SW 1271 (cell line): ENCODE measurements at places on chromosomes 13 and 19.
A peak's percentile ranks its signal among the peaks of the same experiment; 100 is the strongest.

DNA sequence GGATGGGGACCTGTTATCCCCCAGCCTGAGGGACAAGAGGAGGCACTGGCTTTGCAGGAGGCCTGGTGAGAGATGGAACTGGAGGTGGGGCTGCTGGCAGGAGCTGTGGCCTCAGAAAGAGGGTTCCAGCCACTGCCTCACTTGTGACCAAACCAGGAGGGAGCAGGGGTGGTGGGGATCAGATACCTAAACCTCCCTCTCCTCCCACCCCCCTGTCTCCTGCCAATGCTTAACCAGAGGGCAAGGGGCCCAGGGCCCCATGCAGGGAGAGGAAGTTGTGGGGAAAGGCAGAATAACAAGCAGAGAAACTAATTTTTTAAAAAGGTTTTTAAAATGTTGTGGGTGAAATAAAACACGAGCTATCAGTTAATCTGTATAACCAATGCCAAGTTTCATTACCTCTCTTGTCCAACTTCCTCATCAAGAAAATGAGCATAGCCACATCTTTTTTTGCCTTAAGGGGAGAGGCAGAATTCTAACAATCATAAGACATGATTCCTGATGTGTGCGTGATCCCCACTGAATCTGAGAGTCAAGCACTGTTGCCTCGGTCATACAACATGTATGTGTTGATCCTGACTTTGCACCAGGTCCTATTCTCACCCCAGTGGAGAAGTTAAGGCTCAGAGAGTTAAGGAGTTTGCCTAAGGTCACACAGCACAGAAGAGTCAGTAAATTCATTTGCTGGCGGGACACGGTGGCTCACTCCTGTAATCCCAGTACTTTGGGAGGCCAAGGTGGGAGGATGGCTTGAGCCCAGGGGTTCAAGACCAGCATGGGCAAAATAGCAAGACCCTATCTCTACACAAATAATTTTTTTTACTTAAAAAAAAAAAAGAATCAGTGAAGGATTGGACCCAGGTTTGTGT, 12.9 kb downstream of the FXYD5 start:
- no peak for DNase-seq

DNA sequence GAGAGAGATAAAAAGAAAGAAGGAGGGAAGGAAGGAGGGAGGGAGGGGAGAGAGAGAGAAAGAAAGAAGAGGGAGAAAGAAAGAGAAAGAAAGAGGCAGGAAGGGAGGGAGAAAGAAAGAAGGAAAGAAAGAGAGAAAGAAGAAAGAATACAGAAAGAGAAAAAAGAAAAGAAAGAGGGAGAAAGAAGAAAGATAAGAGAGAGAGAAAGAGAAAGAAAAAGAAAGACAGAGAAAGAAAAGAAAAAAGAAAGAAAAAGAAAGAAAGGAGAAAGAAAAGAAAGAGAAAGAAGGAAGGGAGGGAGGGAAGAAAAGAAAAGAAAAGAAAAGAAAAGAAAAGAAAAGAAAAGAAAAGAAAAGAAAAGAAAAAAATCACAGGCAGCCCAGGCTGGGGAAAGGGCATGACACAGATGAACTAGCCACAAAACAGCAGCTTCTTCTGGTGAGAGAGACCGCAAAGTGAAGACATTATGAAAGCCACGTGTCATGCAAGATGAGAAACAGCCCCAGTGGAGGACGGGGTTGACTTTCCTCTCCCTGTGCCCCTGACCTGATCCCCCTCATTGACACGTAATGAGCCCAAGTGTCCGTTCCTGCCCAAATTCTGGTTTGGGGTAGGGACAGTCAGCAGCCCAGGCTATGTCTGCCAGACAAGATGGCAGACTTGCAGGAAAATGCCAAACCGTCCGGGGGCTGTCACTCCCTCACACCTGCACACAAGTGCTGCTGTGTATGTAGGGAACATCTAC, 102.1 kb downstream of the INSR start:
- DNase-seq = no peak

DNA sequence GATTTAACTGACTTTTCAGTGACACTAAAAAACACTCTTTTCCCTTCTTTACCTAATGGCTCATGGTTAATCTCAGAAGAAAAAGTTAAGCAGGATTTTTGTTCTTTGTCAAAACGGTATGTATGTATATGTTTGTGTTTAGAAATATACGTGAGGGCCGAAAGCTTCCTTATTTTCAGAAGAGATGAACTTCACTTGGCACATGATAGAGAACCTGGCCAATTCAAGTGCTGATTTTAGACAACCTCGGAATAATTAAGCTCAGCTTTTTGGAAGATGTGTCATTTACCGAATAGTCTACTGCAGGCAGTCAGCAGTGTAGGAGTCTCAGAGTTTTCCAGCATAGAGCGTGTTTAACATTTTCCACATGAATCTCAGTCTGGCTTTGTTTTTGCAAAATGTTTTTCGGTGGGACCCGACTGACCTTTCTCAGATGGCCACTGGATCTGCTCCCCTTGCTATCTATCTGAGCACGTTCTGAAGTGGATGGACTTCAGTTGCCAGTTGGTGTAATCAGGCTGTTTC, 4.6 kb downstream of the RNASEH2B start:
- DNase-seq = no peak

DNA sequence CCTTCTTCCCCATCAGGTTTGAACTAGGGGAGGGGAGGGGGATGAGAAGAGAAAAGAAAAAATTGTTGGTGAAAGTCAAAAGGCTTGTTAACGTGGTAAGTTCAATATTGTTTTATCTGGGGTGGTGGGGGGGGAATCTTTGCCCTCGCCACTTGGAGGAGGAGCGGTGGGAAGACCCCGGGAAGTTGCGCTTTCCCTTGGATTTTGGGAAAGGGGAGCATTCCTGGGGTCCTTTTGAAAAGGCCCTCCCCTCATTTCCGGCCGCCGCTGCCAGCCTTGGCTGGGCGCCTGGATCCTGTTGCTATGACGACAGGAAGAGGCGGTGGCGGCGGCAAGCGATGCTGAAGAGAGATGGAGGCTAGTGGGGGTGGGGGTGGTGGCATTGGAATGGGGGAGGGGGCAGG, 4.6 kb upstream of the CACNG8 start:
- no peak for DNase-seq

- no peak for DNase-seq
Measured at GRCh38 chr13:38824342-38824741, 137.5 kb downstream of the FREM2 start.

DNA sequence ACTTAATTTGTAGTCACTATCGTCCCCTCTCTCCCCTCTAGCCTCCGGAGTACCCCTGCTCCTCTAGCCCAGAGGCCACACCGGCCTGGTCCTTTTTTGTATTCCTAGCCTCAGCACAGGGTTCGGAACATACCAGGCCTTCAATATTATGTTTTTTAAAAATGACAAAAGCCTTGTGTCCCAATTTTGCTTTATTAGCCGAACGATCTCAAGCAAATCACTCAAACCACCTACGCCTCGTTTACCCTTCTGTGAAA, 463 bp upstream of the POMP start:
- no peak for DNase-seq

DNA sequence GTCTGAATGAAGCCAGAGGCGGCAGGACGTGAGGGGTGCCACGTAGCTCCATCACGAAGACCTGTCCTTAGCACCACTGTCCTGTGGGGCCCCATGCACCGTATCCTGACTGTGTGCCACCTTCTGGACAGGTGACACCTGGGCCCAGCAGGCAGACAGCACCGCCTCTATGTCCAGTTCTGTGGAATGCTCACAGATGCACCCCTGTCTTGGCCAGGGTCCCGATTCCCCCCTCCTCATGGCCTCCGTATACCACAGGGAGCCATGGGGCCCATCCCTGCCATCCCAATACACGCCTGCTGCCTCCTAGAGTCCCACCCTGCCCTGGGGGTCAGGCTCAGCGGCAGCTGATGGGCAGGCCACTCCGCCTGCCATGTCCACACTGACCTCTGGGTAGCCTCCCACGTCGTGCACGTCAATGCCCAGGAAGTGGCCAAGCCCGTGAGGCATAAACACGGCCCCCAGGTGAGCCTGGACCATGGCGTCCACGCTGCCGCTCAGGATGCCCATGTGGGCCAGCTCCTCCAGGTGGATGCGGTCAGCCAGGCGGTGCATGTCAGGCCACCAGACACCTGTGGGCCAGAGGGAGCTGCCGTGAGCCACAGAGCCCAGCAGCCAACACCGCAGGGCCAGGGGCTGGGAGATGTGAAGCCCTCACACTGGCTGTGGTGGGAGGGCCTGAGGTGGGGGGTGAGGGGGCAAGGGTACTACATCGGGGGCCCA, 17.6 kb downstream of the CEBPG start:
- no peak for DNase-seq

- DNase-seq = no peak
Measured at GRCh38 chr19:13729859-13730258, 34.5 kb upstream of the MRI1 start.

DNA sequence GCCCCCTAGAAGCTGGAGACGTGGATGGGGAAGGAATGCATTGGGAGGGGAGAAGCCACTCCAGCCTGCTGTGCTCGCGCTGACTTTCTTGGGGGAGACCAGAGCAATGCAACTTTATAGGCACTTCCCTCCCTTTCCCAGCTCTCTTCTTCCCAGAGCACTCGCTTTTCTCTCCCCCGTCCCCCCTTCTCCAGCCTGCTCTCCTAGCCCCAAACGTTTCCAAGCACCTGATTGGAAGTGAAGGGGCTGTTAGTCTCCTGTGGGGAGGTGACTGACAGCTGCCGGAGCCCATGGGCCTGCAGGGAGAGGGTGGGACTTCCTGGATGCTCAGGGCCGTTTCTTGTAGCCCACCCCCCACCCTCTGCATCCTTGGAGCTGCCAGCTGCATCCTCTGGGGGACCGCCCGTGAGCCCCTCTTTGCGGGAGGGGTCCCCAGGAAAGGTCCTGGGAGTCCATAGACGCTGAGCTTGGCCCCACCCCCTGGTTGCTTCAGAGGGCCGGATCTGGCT, 2.5 kb downstream of the HDGFL2 start:
- peak; percentile 21 for DNase-seq

DNA sequence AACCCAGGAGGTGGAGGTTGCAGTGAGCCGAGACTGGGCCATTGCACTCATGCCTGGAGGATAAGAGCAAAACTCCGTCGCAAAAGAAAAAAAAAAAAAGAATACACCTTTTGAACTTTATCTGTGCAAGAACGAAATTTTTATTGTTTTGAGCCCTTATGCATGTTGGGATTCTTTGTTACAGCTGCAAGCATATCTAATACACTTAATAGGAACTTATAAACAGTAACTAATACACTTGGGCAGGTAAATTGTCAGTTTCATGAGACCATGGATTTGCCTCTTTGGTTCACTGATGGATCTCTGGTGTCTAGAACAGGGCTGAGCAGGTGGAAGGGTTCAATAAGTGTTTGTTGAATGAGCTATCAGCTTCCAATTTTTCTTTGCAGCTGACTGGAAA, 108.1 kb downstream of the CACNA1A start:
- DNase-seq = no peak

- no peak for DNase-seq
Measured at GRCh38 chr13:65868099-65868498, 1362.0 kb downstream of the PCDH9 start.

GRCh38 chr13:47463726-47464125, 537.3 kb downstream of the SUCLA2 start:
- DNase-seq = no peak

- DNase-seq = no peak
Measured at GRCh38 chr13:98189841-98190505, 12.9 kb upstream of the RNF113B start.

GRCh38 chr19:6482343-6482686, 728 bp upstream of the DENND1C start:
- DNase-seq = no peak

DNA sequence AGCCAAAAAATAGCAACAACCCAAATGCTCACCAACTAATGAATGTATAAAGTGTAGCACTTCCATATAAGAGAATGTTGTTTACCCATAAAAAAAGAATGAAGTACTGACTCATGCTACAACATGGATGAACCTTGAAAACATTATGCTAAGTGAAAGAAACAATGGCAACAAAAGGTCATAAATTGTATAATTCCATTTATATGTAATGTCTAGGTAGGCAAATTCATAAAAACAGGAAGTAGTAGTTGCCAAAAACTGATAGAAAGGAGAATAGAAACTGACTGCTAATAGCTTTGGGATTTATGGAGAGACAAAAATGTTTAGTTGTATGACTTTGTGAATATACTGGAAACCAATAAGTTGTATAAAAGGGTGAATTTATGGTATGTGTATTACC, 21.6 kb downstream of the MYCBP2 start:
- no peak for DNase-seq

DNA sequence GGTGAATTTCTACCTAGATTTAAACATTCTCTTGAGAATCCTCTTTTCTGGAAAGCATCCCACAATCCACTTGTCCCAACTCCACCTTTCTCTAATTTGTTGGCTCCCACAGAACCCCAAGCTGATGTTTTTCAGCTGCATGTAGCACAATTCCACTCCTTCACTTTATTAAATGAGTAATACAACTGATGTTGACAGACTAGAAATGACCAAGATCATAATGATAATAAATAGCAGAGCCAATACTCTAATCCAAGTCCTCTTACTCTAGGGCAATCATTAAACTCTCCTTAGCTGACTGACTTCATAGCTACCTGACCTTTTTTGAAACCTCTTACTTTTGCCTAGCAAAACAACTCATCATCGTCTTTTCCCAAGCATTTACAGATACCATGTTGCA, 27.9 kb upstream of the STARD13 start:
- DNase-seq = no peak

DNA sequence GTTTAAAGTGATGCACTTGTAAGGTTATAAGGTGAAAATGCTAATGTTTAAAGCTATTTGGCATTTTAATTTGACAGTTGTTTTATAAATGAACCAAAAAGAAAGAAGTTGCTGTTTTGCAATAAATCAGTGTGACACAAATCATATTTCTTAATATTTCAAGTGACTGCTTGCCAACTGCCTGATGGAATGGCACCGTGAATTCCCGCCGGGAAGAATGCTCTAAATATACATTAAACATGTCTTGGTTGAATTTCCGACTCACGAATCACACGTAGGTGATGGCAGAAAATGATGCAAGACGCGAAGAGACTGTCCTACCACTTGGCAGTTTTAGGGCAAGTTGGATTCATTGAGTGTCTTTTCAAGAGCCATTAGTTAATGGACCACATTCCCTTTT, 3.1 kb upstream of the GJB2 start:
- no peak for DNase-seq

DNA sequence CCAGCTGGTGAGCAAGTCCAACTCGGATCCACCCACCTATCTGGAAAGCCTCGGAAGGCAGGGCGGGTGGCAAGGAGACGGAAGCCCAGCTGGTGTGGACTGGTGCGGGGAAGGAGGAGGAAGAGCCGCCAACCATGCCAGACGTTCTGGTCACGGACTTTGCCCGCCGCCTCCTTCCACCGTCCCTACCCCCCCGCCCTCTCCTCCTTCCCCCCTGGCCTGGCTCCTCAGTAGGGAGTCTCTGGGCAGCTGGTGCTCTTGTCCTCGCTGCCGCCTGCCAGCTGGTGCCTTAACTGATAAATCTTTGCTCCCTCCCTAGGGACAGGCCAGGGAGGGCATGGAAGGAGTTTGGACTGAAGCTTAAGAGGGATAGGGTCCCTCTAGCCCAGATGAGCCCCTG, 4.8 kb downstream of the SYNGR4 start:
- DNase-seq = no peak

- DNase-seq = no peak
Measured at GRCh38 chr13:112259511-112259910, 116.6 kb upstream of the SPACA7 start.
